ENCODE measurements at places on chromosomes 7 and 10. TPM values are rescaled to one million over a fixed set of nuclear protein-coding genes. Genes with fewer than 3 reads are reported as not detected.

DNA sequence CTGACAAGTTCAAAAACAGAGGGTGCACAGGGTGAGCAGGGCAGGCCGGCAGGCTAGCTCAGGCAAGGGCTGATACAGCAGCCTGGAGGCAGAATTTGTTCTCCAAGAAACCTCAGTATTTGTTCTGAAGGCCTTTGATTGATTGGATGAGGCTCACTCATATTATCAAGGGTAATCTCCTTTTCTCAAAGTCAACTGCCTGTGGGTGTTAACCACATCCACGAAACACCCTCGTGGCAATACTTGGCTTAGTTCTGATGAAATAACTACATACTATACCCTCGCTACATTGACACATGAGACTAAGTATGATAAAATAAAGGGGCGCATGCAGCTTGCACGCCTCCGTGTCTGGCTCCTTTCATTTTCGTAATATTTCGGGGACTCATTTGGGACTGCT lies 4.4 kb upstream of the PPP2R2D start:
- no peak for DNase-seq

DNA sequence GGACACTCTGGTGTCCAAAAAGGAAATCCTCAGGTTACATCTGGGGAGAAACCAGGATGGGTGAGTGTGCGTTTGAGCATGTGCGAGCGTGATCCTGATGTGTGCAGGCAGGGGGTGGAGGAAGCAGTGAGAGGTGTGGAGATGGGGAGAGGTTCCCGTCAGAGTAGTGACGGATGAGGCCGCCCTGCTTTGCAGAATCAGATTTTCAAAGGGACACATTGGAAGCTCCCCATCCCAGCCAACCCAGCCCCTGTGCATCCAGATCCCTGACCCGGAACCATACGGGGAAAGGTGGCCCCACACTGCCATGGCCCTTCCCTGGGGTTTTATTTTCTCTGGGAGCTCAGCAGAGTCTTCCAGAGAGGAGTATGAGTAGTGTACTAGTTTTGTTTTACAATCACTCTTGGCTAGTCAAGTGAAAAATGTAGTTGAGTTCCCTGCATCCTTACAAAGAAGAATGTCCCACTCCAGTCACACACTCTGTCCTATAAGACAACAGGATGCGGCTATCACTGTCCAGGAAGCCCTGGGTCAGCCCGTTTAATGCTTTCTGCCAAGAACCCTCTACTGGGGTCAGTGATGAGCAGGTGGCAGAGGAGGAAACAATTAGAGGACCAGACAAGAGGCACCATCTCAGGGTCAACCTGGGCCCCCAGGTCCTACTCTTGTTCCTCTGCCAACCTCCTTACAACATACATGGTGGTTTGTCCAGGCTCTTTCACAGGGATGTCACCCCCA lies 46.8 kb upstream of the PDLIM1 start:
- no peak for DNase-seq

NPSR1 gene
- total RNA-seq, result not detected

CDC14C gene
- not detected for total RNA-seq

DNA sequence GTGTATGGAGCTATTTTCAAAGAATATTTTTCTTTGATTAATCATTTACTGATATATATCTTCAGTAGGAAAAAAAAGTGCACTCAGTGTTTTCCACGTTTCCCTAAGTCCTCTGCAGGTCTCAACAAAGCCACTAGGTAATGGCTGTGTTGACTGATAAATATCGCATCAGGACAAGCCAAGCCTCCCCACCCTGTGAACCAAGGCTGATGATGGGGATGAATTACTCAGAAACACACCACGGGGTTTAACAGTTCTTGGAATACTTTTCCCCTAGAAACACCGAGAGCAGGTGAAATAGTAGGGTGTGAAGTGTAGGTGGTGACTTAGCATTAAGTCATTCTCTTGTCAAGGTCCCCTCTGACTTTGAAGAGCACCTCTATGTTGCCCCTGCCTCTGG lies 423.5 kb upstream of the IGFBP3 start:
- DNase-seq, result no peak

DNA sequence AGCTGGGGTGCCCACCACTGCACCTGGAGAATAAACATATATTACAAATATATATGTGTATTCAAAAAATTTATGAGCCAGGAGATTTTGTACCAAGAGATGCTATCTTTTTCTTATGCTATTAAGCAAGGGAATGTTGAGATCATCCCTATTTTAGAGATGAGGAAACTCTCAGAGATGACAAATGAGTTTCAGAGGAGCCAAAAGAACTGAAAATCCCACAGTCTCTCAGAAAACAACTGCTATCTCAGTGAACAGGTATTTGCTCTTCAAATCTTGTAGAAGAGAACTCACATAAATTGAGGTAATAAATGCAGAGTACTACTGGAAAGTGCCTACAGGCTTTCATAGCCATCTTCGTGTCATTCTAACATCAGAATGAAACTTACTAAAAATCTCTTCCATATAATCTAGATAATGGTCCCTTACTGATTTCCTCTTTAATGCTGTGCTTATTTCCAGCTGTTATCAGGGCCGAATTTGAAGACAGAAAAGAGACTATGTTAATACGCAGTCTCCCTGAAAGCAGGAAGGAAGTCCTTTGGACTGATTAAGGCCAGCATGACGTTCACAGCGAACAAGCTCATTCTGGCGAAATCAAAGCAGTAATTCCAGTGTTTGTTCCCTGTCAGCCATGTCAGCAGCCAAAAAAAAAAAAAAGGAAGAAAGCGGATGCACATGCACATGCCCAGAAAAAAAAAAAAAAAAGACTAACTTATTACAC lies 29.4 kb upstream of the ANAPC16 start:
- no peak for DNase-seq

- DNase-seq, result no peak
These were observed 64.1 kb downstream of the CAV1 start for GRCh38 chr7:116588641-116589594.

NAT16 gene
- total RNA-seq, result 1.7 TPM

- DNase-seq, result no peak
These were observed 93.4 kb upstream of the PARD3 start for GRCh38 chr10:34908481-34908880.

- DNase-seq, result no peak
These were observed 211.7 kb downstream of the DKK1 start for GRCh38 chr10:52525761-52526160.

OR13A1 gene
- not detected for total RNA-seq

DNA sequence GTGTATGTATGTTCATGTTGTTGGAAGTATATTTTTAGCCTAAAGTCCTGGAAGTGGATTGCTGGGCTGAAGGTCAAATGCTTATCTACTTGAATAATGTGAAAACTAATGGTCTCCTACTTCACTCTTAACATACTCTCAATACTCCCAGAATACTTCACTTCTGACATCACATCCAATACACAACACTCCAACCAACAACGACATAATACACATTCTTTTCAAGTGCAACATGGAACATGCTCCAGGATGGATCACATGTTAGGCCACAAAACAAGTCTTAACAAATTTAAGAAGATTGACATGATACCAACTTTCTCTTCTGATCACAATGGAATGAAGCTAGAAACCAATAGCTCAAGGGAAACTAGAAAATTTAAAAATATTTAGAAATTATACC lies 126.9 kb upstream of the ADCY1 start:
- DNase-seq, result no peak

GRCh38 chr7:7565018-7565680 lies 1.5 kb upstream of the MIOS start:
- no peak for DNase-seq

DNA sequence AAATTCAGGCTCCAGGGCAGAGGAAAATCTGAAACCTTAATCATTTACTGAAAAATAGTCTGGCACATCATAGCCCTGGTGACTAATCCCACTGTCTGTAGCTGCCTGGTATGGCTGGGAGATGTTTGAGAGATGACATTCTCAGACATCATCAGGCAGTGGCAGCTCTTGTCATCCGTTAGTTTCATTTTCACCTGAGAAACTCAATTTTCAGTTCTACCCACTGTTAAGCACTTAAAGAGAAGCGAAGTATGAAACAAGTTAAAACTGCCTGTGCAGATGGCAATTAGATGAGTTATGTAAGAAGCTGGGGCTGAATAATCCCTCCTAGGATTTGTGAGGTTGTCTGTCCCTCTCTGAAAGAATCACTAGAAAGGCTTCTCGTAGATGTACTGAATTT lies 150.2 kb downstream of the NSUN6 start:
- no peak for DNase-seq

DNA sequence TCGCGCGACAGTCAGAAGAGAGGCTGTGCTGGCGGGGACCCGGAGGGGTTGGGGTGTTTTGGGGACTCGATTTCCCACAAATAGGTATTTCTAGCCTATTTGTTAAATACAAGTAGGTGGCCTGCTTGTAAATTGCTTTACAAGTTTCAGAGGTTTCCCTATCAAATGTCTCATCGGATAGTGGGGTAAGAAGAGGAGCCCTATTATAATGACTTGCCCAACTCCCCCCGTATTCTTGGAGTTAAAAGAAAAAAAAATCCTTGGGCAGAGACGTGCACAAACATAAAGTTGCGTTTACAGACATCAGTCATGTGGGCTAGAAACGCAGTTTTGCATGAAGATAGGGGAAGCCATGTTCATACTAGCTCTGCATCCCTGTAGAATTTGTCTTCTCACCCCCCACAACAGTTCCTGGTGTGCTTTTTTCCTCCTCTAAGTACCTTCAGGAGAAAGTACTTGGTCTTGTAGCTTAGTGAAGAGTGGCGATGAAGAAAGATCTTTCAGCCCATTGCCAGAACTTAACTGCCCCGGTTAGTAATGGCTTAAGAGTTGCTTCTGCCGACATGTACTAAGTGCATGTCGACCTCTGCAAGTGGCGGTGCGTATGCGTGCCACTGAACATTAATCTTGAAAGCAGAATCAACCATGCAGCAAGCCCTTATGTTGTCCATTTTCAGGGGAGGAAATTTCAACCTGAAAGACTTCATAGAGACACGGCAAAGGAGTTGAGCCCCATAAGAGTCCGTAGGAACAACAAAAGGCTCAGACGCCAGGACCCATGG lies 832 bp upstream of the TIAL1 start:
- no peak for DNase-seq

- DNase-seq, result peak; percentile 58
These were observed 17.8 kb downstream of the YKT6 start for GRCh38 chr7:44218418-44219201.

- no peak for DNase-seq
These were observed 651.5 kb downstream of the LRMDA start for GRCh38 chr10:76082956-76083355.

GRCh38 chr10:30878920-30879319 lies 152.7 kb downstream of the ZNF438 start:
- no peak for DNase-seq

DNA sequence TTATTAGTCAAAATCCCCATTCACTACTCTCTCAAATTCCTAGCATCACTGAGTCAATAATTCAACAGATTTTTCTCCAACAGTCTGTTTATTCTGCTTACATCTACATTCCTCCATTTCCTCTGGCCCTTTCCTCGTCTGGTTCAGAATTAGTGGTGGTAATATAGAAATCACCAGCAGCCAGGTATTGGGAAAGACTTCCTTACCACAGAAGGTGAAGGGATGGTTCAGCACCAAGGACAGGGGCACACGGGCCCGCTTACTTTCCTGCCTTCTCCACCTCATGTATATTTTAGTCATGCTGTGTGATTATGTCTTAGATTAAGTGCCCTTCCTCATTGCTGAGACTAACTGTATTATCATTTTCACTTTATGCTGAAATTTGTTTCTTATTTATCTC lies 70.4 kb upstream of the APBB1IP start:
- peak; percentile 61 for DNase-seq

- no peak for DNase-seq
These were observed 196.5 kb downstream of the ACTR3B start for GRCh38 chr7:152956006-152956405.

LLCFC1 gene
- total RNA-seq, result not detected

ARHGEF35 gene
- total RNA-seq, result 1.2 TPM

DNA sequence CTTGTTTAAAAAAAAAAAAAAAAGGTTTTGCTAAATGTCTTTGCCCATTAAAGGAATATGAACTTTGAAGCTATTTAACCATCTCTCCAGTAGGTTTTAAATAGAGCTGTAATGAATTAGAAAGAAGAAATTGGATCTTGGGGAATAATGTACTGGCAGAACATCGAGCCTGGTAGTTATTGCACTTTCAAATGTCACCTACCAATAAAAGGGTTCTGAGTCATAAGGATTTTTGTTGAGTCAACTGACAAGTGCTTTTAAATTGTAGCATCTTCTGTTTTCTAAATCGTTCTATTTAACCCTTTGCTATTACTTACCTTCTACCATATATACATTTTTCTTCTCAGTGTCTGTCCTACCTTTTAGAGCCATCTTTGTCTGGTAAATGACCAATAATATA lies 10.7 kb downstream of the CUTC start:
- no peak for DNase-seq

- no peak for DNase-seq
These were observed 1.0 kb downstream of the URGCP start for GRCh38 chr7:43905209-43905946.
